ENCODE measurements at places on chromosomes 12 and 14.

- DNase-seq = no peak
Observed at GRCh38 chr12:29795715-29796114, 12.0 kb upstream of the TMTC1 start.

- peak; percentile 77 for DNase-seq
Observed at GRCh38 chr14:99245564-99246511, 26.2 kb downstream of the BCL11B start.

- no peak for DNase-seq
Observed at GRCh38 chr12:130645751-130646150, 70.3 kb downstream of the RIMBP2 start.

DNA sequence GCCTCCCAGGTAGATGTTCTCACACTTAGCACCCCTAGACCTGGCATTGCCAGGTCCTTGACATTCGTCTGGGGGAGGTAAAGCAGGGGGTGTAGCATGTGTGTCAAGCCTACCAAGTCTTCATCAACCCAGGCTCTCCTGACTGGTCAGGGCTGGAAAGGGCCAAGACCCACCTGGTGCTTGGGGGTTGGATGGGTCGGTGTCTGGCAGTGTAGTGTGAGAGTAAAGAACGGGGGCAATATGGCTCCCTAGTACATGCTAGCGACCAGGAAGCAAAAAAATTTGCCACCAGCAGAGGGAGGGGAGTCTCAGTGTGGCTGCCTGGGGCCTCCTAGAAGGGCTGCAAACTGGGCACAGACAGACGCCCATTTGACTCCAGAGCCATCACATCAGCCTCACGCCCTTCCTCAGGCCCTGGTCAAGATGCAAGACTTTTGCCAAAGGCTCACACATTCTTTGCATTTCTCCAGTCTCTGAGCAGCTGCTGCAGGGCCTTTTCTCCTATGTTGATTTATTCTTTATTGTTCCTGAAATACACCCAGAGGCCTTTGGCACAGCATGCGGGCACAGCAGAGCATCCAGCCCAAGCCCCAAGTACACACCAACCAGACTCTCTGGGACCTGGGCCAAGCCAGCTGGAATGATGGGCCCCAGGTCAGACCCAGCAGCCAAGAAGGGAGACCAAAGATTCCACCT is 38.3 kb upstream of the PNMA1 start:
- DNase-seq = peak; percentile 94

GRCh38 chr12:8629486-8630033 is 16.9 kb upstream of the AICDA start:
- DNase-seq = no peak

- DNase-seq = no peak
Observed at GRCh38 chr12:16588812-16589211, 17.1 kb downstream of the LMO3 start.

DNA sequence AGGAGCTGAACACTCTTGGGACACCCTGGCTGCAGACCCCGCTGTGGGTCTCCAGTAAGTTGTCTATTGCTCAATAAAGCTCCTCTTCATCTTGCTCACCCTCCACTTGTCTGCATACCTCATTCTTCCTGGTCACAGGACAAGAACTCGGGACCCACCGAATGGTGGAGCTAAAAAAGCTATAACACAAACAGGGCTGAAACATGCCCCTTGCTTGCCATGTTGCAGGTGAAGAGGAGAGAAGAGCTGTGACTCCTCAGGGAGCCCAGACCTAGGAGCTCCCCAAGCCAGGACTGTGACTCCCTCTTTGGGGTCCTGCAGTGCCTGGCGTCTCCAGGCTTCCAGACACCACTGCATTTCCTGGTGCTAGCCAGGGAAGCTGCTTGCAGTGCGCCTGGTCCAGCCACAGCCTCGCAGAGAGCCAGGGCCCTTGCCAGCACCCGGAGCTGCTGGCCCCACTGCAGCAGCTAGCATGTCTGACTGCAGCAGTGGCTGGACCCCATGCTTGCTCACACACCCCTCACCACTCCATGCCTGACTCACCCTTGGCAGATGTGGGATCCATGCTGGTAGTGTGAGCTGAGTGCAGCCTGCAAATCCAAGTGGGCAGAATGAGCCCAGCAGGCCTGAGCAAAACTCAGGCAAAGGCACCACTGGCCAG is 37.1 kb upstream of the OR5AU1 start:
- DNase-seq = no peak

DNA sequence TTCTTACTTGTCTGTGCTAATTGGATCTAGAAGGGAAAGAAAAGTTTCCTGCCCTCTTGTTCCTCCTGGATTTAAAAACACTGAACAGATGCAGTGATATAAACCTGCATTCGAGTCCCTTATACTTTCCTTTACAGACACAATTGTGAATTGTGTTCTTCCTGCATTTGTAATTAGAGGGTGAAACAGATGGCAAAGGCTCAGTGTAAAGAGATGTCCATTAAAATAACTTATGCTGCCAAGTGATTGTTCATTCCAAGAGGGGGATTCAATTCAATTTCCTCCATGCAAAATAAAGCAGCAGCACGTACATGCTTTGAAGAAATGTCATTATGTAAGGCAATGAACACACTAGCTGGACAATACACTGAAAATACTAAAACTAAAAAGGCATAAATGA is 248.3 kb upstream of the LRIG3 start:
- DNase-seq = no peak

DNA sequence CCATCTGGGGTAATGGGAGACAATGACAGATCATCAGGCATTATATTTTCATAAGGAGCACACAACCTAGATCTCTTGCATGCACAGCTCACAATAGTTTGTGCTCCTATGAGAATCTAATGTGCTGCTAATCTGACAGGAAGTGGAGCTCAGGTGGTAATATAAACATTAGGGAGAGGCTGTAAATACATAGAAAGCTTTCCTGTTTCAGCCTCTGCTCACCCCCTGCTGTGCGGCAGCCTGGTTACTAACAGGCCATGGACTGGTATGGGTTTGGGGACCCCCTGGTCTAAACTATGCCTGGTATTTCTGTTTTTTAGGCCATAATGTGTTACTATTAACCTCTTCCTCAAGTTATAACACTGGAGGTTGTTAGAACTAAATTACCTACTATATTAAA is 1373.7 kb downstream of the LRFN5 start:
- no peak for DNase-seq

DNA sequence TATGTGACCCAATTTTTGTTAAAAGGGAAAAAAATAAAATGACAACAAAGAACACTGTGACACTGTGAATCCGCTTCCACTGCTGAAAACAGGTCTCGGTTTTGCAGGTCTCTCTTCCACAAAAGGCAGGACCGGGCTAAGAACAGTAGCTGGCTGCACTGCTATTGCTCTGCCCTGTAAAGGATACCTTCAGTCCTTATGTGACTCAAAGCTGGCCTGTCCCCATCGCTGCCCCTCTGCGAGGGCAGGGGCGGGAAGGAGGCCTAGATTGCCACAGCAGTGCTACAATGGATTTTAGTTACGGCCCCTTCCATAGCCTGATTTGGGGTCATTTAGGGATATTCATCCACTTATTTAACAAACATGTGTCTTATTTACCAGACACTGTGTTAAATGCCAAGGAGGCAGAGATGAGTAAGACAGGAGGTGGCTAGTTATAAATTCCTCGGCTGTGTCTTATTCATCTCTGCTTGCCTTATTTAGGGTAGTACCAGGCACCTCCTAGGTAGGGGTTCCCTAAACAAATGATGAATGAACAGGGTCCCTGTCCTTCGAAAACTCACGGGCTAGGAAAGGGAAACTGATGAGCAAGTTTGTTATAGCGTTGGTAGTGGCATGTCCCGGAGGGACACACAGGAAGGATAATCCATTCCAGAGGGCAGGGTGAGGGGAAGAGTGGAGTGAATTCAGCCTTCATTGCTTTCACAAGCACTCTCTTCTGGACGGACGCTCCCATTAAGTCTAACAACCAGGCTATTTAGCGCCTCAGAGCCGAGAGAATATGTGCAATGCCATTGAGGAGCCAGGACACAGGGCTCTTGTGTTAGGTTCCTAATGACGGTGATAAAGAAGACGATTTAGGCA is 73.3 kb downstream of the EID3 start:
- DNase-seq = no peak

DNA sequence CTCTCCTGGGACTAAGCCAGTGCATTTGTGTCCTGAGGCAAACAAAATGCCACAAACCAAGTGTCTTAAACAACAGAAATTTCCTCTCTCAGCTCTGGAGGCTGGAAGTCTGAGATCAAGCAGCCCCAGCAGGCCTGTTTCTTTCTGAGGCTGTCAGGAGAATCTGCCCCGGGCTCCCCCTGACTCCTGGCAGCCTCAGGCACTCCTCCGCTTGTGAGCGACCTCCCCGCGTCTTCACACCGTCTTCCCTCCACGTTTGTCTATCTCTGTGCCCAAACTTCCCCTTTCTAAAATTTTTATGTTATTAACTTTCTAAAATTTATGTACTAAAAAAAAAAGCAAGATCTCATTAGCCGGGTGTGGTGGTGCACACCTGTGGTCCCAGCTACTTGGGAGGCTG is 59.7 kb downstream of the RIMBP2 start:
- DNase-seq = no peak

DNA sequence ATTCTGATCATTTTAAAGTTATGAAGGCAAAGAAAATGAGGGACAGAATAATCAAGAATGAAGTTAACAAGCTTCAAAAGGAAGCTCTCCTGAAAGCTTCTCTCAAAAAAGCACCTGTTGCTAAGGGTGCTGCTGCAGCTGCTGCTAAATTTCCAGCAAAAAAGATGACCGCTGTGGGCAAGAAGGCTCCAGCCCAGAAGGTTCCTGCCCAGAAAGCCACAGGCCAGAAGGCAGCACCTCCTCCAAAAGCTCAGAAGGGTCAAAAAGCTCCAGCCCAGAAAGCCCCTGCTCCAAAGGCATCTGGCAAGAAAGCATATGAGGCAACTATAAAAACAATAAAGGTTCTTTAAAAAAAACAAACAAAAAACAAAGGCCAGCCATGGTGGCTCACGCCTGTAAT is 52.7 kb upstream of the NR2C1 start:
- DNase-seq = no peak

GRCh38 chr14:43479596-43480195 is 1027.4 kb downstream of the FSCB start:
- DNase-seq = no peak

- no peak for DNase-seq
Observed at GRCh38 chr12:122882908-122883558, 12.9 kb downstream of the VPS37B start.

GRCh38 chr14:55780156-55780946 is 200.3 kb downstream of the KTN1 start:
- DNase-seq = no peak

GRCh38 chr12:91316907-91317269 is 134.3 kb upstream of the DCN start:
- no peak for DNase-seq

GRCh38 chr12:7434670-7435069 is 9.3 kb downstream of the CD163L1 start:
- DNase-seq = no peak

DNA sequence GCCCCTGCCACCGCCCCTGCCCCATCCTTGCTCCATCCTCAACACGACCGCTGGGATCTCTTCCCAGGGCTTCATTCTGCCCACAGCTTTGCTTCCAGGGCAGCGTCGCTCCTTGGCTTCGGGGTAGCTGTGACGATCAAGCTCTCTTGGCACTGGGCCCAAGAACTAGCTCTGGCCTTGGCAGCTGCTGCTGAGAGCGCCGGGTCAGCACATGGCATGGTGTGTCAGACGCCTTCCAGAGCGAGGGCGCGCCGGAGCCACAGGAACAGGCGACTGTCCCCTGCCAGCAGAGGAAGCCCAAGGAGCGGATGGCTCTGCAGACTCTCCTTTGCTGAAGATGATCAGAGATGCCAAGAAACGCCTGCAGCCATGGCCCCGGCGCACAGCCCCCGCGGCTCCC is 15.9 kb downstream of the RAB35 start:
- no peak for DNase-seq

GRCh38 chr12:90010089-90010488 is 301.5 kb upstream of the ATP2B1 start:
- DNase-seq = no peak

- no peak for DNase-seq
Observed at GRCh38 chr14:31881531-31882310, 195.4 kb upstream of the ARHGAP5 start.

DNA sequence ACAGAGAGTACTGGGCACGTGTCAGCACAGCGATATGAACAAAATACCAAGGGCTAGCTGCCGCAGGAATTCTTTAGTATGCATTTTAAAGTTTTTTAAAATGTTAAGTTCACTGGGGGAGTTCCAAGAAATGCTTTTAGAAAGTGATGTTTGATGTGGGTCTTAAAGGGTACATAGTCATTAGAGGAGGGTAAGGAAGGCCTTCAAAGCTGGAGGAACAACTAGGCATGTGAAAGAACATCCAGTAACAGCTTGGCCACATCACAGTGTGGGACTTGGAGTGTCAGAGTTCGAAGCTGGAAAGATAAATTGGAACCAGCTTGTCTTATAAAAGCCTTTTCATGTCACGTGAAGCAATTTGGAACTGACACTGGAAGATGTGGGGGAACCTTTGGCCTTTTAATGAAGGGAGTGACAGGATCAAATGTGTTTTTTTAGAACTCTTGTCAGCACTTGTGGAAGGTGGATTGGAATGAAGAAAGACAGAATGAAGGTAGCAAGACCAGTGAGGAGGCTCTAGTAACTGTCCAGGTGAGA is 57.7 kb downstream of the WDR20 start:
- no peak for DNase-seq

DNA sequence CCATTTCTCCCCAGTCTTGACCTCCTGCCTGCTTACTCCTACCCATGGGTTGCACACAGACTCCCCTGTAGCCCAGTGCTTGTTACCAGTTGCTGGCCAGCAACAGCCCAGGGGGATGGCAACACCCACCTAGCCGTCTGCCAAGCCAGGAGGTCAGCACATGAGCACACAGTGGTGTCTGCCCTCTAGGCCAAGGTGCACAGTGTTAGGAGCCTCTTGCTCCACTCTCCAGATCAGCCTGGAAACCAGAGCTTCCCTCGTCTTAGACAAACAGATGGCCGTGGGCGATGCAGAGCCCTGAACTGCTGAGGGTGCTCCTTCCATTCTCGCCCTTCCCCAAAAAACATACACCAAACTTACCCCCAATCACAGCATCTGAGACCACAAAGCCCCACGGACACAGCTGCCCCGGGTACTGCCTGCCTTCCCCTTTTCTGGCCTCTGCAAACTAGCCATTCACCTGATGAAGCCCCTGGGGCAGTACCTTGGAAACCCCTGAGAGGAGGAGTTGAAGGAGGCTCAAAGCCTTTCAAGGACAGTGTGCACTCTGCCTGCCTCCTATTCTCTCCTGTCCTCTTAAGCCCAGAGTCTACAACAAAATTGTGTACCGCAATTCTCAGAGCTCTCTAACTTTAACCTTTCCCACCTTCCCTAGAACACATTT is 1.0 kb upstream of the GPD1 start:
- no peak for DNase-seq

DNA sequence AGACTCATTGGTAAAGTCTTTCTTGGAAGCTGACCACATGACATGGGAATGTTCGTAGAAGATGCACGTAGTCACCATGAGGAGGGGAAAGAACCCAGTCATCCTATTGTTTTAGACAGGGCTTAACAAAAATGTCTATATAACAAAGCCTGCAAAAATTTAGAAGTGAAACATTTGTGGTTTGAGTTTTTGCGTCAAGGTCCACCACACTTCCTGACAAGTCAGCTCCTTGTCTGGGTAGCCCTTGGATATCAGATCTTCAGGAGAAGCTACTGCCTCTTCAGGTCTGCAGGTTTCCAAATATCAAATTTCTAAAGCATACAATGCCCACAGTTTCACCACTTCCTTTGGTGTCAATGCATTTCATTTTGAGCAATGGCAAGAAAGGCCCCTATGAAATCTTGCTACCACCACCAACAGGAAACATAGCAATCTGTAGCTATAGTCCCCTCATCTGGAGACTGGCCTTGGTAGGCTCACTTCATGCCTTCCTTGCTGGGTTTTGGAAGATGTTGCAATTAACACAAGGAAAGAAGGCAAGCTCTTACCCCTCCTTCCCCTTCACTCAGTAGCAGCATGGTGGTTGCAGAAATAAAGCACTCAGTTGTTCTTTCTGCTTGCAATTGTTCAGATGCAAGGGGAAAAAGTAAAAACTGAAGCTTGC is 235.2 kb downstream of the PCNX1 start:
- no peak for DNase-seq

Data from osteocyte (in vitro differentiated cells).